RCC 7860 (cell line): ENCODE measurements at places on chromosomes 16 and 17.

DNA sequence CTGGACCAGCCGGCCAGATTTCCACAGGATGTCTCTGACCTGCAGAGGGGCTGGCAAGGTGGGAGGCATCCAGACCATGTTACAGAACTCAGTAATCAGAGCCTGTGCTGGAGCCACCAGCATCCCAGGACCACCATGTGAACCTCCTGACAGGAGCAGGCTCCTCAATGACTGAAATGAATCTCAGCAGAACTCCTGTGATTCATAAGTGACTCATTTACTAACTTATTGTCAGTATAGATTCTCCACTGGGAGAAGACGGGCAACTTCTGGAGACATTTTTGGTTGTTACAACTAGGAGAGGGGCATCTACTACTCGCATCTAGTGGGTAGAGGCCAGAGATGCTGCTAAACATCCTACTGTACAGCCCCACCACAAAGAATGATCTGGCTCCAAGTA is 3.1 kb upstream of the WWOX start:
- DNase-seq = no peak

DNA sequence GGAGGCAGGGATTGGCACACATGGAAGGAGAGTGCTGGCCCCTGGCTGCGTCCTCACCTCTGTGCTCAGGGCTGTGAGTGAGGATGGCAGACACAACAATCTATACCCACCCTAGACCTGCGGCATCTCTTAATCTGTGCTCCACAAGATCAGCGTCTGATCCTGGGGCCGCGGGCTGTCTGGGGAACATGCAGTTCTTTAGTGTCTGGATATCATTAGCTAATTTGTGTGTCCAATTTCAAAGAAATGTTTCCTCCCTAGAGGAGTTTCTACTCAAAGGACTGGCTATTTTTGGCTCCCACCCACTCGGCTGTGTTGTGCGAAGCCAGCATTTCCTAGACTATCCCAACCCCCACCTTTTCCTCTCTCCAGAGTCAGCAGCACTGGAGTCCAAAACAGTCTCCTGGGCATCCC is 93.8 kb downstream of the GRIN2A start:
- DNase-seq = no peak

- DNase-seq = no peak
Measured at GRCh38 chr17:77709594-77709993, 248.9 kb upstream of the TNRC6C start.

- peak; percentile 83 for DNase-seq
Measured at GRCh38 chr16:84806256-84806889, 13.4 kb upstream of the CRISPLD2 start.

DNA sequence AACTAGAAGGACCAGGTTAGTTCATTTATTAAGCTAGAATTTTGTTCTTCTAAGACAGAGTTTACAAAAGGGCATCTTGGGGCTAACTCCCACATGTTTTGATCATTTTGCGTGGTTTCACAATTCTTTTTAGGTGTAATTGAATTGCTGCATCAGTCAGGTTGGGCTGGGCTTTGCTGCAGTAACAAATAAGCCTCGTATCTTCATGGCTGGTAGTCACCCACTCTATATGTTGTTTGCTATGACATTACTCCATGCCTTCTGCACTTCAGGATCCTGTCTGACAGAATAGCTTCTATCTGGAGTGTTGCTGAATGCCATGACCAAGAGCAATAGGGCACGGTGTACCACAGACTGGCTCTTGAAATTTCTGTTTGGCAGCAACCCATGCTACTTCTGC is 10.6 kb upstream of the IRX3 start:
- DNase-seq = no peak

GRCh38 chr17:77772899-77773358 is 185.6 kb upstream of the TNRC6C start:
- DNase-seq = no peak

DNA sequence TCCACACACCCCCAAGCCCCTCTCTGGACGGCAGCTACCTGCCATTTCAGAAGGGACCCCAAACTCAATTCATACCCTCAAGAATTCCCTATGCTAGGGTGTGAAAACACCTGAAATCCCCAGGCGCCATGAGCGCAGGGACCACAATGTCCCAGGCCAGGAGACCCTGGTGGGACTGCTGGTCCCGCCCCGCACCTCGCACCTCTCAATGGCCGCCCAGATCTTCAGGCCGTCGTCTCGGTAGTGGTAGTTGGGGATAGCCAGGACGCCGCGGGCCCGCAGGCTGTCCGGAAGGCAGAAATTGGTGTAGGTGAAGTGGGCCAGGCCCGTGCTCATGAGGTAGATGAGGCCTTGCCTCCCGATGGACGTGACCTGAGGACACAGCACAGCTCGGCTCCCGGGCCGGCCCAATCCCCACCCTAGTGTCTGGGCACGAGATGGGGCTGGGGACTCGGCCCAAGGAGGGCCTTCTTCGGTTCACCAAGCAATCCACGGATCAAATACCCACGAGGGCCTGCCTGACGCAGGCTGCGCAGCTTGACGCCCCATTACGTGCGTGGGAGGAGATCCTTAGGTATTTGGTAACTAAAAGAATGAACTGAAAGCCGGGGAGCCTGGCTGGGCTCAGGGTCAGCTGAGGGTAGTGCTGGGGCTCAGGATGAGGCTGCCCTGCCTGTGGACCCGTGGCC is 9.2 kb downstream of the ALOXE3 start:
- no peak for DNase-seq

DNA sequence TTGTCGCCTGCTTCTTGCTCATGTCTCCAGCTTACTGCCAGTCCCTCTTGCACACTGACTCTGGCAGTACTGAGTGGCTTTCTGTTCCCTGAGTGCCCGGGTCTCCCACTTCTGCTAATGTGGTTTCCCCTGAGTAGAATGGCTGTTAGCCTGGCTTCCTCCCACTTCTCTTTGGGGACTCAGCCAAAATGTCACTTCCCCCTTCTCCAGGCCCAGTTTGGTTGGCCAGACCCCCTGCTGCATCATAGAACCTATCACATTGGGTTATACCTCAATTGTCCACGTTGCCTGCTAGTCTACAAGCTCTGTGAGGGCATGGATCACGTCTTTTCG is 304.4 kb downstream of the HS3ST3B1 start:
- DNase-seq = no peak

DNA sequence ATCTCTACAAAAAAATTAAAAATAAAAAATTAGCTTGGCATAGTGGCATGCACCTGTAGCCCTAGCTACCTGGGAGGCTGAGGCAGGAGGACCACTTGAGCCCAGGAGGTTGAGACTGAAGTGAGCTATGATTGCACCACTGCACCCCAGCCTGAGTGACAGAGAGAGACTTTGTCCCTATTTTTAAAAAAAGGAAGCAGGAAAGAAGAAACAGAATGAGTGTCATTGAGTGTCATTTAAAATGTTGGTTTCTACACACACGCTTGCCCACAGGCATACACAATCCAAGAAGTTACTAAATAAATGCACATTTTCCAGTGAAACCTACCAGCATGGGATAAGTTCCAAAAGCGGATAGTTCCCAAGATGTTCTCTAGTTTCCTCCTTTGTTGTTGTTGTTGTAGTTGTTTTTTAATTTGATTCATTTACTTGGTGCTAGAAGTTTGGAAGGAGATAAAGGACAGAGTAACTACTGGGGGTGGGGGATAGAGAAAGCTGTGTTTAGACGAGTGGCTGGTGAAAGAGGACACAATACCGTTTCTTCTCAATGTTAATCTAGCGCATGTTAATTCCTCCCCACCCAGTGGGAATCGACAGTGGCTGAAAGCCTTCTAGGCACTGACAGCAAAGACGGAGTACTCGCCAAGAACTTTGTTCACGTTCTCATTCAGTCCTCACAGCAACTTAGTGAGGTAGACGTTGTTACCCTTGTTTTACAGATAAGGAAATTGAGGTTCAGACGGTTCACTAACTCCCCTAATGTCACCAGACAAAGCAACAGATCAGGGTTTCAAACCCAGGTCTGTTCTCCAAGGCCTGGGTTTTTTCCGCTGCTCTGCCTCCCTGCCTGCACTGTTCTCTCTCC is 17.3 kb downstream of the MRPS23 start:
- DNase-seq = no peak

GRCh38 chr17:39757931-39758873 is 20.5 kb downstream of the GRB7 start:
- no peak for DNase-seq

- no peak for DNase-seq
Measured at GRCh38 chr17:83195330-83196023, 116.1 kb downstream of the METRNL start.

DNA sequence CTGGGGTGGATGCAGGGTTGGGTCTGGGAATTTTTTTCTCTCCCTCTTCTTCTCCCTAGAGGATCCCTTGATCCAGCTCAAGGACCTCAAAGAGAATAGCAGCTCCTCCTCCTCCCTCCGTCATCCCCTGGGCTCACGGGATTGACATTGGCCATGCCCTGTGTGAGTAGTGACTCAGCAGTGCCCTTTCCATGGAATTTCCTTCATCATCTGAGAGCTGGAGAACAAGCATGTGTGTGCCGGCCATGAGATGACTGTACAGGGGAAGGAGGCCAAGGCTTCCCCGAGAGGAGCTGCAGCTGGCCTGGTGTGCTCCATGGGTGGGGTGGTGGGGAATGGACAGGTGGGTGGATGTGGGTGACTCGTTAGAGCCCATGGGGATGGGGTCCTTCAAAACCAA is 8.9 kb upstream of the WSCD1 start:
- peak; percentile 81 for DNase-seq

DNA sequence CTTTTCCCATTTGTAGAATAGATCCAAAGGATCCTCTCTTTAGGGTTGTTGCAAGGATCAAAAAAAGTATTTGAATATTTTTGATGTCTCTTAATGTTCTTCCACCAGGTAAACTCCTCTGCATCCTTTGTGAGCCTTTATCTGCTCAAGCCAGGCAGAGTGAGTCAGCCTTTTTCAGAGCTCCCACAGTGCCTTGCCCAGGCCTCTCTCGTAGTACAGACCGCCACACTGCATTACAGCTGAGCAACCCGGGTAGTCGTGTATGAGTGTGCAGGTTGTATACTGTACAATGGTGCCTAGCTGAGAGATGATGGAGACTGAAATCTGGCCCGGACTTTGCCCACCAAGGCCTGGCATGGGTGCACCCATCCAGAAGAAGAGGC is 20.9 kb downstream of the RHBDL3 start:
- DNase-seq = peak; percentile 11

- DNase-seq = no peak
Measured at GRCh38 chr16:85498607-85499006, 114.5 kb upstream of the GSE1 start.
